ENCODE measurements at places on chromosomes 2 and 18.

GRCh38 chr2:164903951-164904350 is 51.4 kb downstream of the SLC38A11 start:
- DNase-seq, result peak; percentile 65

GRCh38 chr2:235859651-235860050 is 308.5 kb downstream of the GBX2 start:
- DNase-seq, result no peak

GRCh38 chr18:73741946-73742345 is 405.7 kb downstream of the FBXO15 start:
- no peak for DNase-seq

- no peak for DNase-seq
These were observed 50.5 kb downstream of the DYSF start for GRCh38 chr2:71503837-71504236.

DNA sequence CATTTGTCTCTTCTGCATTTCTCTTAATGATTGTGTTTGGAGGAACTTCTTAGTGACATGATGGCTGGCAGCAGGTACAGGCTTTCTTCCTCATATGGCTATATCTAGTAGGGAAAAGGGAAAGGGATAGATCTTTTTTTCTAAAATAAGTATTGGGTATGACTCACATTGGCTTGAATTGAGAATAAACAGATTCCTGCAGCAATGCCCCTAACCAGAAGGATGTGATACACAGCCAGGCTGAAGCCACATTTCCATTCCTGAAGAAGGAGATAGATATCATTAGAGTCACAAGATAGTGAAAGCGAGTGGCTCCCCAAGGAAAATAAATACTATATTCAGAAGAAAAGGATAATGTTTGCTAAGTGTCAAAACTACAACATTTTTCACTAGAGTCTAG is 61.1 kb downstream of the VWC2L start:
- DNase-seq, result no peak

DNA sequence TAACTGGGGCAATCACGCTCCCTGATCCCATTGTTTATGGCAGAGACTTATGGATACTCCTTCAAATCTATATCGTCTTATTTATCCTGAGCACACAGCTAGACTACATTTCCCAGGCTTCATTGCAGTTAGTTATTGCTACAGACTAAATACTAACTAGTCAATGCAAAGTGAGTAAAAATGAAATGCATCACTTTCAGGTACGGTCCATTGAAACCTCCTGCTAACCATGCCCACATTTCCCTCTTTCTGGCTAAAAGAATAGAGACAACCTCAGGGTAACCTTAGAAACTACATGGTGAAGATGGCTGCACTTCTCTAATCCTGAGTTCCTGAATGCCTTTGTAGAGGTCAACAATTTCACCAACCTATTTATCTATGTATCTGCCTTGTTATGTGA is 437.4 kb downstream of the EPHA4 start:
- DNase-seq, result no peak

Data from NCI-H82 (cell line).